Gastrocnemius medialis (tissue), 4 donors: ENCODE measurements at places on chromosomes 11 and 22.

GRCh38 chr11:15970506-15971214 lies 385.7 kb downstream of the SOX6 start:
- DNase-seq: no peak

DNA sequence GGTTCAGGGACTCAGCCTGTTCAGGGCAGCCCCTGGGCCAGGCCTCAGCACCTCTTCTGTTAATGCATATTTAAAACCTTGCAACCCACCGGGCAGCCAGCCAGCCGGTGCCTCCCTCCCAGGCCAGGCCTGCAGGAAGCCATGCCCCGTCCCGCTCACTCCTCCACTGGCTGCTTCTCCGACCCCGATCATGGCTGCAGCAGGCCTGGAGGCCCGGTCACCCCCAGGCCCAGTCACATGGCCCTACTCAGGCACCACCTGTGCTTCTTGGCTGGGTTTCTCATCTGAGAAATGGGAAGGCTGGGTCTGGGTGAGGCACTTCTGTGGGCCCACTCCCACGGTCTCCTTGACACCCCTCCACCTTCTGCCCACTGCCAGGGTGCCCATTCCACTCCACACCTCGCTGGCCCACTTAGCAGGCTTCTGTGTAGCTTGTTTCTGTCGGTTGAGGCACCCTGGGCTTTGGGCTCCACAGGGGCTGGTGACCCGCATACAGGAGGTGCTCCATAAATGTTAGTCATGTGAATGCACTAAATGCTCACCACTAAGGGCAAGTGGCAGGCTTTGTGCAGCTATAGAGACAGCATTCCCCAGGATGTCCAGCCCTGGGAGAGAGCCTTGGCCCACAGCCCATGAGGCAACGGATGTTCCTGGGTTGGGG lies 11.4 kb downstream of the RTN4R start:
- DNase-seq: no peak

- DNase-seq: no peak
These were observed 25.9 kb upstream of the KCNJ11 start for GRCh38 chr11:17414317-17414737.

DNA sequence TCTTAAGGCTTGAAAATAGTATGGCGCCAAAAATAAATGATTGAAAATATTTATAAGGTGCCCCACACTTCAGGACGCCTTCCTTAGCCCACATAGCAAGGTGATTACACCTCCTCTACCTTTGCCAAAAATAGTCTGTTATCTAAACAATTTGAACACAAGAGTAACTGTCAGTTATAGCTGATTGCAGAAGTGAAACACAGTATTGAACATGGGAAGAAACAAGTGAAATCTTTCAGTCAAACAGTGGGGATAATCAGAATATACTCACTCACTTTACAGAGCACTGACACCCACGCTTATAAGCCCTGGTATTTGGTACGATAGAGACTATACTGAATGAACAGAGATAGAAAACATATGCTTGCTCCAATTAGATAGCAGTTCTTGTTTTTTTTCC lies 203.1 kb downstream of the RAB38 start:
- DNase-seq: no peak

DNA sequence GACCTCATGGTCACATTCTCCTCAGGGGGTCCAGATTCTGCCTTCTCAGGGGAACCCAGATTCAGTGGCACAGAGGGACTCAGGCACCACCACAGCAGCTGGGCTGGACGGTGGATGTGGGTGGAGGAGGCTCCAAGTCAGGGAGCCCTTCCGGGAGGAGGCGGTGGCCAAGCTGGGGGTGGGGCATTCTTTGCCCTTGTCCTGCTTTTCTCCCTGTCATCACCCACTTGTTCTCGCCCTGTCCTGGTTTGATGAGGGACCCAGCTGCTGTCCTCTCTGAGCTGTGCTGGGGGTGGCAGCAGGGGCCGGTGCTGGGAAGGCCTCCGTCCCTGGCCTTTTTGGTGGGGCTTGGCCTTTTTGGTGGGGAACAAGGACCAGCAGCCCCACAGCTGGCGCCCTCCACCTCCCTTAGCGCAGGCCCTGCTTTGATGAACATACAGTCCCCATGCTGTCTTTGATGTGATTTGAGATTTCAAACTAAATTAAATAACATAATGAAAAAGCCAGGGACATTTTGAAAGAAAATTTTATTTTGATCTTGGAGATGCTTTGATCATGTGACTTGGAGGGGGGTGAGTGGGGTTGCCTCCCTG lies 1168.2 kb downstream of the BRD1 start:
- no peak for DNase-seq

GRCh38 chr11:117932426-117932825 lies 3.2 kb upstream of the TMPRSS13 start:
- DNase-seq: no peak

DNA sequence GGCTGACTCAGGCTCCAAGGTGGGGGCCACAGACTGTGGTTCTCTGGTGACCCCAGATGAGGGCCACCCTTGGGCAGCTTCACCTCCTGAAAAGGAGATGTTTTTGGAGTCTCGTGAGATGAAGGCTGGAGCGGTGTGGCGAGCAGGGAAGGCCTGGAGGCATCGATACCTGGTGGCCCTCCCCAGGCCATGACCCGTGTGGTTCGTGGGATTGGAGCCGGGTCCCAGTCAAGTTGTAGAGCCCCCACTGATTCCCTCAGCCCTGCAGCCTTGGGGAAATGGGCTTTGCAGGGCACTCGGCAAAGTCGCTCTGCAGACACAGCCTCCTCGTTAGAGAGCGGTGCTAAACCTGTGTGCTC lies 1083.4 kb downstream of the BRD1 start:
- no peak for DNase-seq

DNA sequence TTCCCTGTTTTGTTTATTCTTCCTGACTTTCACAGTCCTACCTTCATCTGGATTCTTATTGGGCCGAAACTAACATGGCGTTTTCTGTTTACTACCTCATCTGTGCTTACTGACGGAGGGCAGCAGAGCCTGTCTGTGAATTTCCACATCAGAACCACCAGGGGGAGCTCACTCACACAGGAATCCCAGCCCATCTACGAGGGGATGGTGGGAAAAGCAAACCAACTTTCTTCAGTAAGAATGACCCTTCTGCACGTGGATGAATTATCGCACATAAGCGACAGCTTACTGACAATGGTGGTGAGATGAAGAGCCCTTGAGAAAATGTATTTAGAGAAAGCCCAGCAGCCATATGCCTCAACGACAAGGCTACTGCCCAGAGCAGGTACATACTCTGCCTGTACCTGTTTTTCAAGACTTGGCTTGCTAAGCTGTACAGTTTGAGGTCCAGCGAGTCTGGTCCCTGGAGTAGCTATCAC lies 42.5 kb downstream of the LARGE2 start:
- no peak for DNase-seq

DNA sequence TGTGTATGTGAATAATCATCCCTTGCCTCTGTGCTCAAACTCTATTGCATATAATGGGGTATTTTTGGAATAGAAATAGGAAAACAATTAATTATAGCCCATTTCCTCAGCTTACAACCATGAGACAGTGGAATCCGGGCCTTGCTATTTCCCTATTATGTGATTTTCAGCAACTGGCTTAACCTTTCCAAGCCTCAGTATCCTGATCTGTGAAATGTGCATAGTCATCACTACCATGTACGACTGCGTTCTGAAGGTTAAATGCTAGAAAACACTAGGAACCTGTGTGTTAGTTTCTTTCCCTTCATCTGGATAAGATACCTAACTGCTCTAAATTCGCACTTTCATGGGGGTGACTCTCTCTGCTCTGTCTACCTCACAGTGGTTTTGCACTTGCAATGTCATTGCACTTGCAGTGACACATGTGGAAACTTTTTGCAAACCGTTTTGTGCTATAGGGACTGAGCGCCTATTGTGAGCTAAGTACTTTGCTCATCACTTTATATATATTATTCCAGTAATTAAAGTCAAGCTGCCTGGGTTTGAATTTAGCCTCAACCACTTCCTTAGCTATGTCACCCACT lies 48.3 kb downstream of the IRAG1 start:
- DNase-seq: no peak

DNA sequence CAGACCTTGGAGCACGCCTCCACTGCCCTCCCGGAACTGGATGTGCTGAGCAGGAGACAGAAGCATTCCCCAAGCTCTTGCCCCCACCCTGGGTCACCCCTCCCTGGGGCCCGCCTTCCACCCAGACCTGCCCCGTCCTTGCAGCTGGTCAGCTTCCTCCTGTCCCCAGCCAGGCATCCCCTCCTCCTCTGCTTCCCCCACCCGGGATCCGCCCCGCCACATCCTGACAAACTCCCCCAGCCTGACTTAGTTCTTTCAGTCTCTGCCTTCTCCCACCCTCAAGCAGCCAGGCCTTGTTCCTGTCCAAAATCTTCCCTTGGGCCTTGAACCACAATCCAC lies 1.1 kb upstream of the PLXNB2 start:
- peak; percentile 71 for DNase-seq

DNA sequence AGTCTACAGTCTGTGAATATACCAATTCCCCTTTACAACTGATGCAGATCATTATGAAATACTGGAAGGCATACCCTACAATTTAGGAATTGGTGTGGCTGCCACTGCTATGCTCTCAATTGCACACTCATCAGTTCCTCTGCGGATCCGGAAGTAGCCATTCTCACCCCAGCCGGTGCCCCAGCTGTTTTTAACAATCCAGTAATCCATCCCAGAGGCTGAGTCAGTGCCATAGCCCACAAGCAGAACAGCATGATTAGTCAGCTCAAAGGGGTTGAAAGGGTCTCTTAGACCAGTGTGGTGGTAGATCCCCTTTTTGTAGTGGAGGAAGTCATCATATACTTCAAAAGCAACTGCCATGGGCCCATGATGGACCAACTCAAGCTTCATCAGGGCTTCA lies 43.6 kb downstream of the CTSC start:
- no peak for DNase-seq

- no peak for DNase-seq
These were observed 22.8 kb upstream of the HTR3A start for GRCh38 chr11:113952070-113952469.

- DNase-seq: no peak
These were observed 666.7 kb upstream of the RAG2 start for GRCh38 chr11:37264783-37265182.

DNA sequence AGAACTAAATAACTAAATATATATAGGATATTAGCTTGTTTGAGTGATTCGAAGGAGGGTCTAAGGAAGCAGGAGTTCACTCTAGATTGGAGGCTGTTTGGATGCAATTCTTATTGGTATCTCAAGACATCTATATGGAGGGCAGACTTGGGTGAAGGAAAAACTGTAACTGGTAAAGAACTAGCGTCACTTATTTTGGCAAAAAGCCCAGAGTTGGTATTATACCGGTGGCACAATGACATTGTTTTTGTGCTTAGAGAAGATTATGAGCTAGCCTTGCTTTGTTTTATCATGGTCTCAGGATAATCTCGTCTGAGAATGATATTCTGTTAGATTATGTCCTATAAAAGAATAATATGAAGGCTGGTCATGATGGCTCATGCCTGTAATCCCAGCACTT lies 6.0 kb upstream of the SLC35F2 start:
- DNase-seq: no peak

DNA sequence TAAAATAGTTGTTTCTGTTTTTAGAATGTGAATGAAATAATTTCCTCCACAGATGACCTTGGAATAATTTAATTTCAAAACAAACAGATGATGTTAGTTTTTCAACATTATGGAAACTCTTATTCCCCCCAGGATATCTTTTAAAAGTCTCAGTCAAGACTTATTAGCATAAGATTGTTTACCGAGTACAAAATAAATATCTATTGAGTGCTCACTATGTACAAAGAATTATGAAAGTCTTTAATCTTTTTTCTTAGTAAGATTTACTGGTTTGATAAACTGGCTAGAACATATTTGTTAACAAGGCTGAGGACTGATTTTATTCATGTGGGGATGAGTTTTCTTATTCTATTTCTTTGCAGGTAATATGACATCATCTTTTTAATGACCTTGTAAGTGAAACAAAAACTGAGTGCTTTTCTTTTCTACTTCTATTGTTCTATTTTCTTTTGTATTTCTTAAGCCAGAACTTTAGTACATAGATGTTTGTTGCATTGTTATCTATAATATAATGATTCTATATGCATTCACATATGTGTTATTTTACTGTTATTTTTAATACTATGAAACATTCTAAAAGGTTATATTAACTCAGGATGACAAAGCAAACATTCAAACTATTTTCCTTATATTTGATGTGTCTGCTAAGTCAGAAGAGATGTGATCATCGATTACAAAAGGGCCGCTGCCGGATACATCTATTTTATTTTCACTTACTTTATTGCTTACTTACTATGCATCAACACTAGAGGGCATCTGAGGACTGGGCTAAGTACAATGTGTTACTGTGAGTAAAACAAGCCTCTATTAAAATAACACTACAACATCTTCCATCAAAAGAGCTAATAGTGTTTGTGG lies 111.0 kb upstream of the ARHGAP42 start:
- peak; percentile 9 for DNase-seq

- peak; percentile 97 for DNase-seq
These were observed 5.4 kb downstream of the PLA2G6 start for GRCh38 chr22:38176170-38176741.

- DNase-seq: peak; percentile 96
These were observed 13.1 kb downstream of the EEF1G start for GRCh38 chr11:62560566-62561103.

DNA sequence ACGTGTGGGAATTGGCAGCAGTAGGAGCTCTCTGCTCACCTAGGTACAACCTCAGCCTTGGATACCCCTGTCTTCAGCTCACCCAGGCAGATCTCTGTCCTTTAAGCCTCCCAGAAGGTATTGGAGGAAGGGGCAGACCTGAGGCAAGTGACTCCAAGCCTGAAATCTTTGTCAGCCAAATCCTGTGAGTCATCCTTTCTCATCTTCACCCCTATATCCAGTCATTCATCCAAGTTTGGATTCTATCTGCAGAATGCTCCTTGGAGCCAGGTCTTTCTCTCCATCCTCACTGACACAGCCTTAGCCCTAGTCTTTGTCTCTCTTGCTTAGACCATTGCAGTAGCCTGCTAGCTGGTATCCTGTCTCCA lies 10.4 kb upstream of the THY1 start:
- DNase-seq: no peak

GRCh38 chr11:112057170-112057569 lies 16.6 kb downstream of the PIH1D2 start:
- no peak for DNase-seq

GRCh38 chr11:31790649-31791048 lies 20.5 kb downstream of the PAX6 start:
- no peak for DNase-seq

DNA sequence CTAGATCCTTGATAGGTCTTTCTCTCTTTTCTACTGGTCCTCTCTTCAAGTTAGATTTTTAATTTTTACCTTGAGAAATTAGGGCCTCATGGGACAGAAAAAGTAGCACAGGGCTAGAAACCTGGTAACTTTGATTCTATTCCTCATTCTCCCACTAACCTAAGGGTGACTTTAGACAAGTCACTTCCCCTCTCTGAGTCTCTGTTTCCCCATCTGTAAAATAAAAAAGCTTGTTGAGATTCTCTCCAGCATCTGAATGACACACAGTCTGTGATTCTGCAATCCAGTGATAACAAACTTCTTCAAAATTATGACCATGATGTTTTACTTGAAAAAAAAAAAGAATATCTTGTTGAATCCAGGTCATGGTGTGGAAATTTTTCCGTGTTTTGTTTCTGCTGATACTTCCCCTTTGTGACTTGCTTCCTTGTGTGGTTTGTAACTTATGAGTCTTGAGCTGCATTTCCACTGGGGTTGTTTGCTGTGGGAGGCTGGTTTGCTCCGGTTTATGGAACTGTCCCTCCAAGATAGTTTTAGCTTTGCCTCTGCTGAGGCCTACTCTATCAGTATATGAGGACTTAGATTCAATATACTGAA lies 9.8 kb upstream of the MPEG1 start:
- DNase-seq: no peak
